A549 treated with ZK216348 at 1 μM for 4 hours (cell line): ENCODE measurements at places on chromosomes 12 and 14. TPM values are rescaled to one million over a fixed set of nuclear protein-coding genes. Genes with fewer than 3 reads are reported as not detected.

Gene DIO2
- total RNA-seq: 3.5 to 4.2 TPM (median 3.8 TPM) in 5 replicates

Gene RERG
- total RNA-seq: 0.17 to 0.44 TPM (median 0.26 TPM) in 5 replicates

Gene AMDHD1
- total RNA-seq: 1.9 to 2.4 TPM (median 2.3 TPM) in 5 replicates

Gene CELA1
- total RNA-seq: not detected in 5 replicates

Gene HSP90AA1
- total RNA-seq: 759 to 1,165 TPM (median 873 TPM) in 5 replicates

Gene NFATC4
- 0.15 to 0.36 TPM (median 0.25 TPM) in 4 of 5 replicates, not detected in the other for total RNA-seq

Gene CCDC60
- not detected in 5 replicates for total RNA-seq

Gene TAS2R9
- total RNA-seq: not detected in 5 replicates

Gene FGF23
- not detected in 5 replicates for total RNA-seq

Gene MYH6
- total RNA-seq: 0.02 TPM in 1 of 5 replicates, not detected in the others

Gene MED13L
- total RNA-seq: 19.7 to 31.7 TPM (median 25.9 TPM) in 5 replicates

Gene SRSF5
- total RNA-seq: 211 to 369 TPM (median 220 TPM) in 5 replicates

Gene GPR135
- total RNA-seq: 0.70 to 1.0 TPM (median 1.0 TPM) in 5 replicates

Gene AQP2
- not detected in 5 replicates for total RNA-seq

Gene SIX1
- 4.8 to 7.9 TPM (median 7.8 TPM) in 5 replicates for total RNA-seq

Gene METTL17
- 71.9 to 81.0 TPM (median 73.6 TPM) in 5 replicates for total RNA-seq

Gene FERMT2
- total RNA-seq: 31.7 to 54.9 TPM (median 44.3 TPM) in 5 replicates

Gene ZC3H14
- total RNA-seq: 60.4 to 68.9 TPM (median 62.7 TPM) in 5 replicates

Gene TEDC1
- 16.9 to 52.9 TPM (median 47.2 TPM) in 5 replicates for total RNA-seq

Gene KRT75
- total RNA-seq: 0.12 to 0.20 TPM (median 0.16 TPM) in 4 of 5 replicates, not detected in the other

Gene MANSC4
- total RNA-seq: not detected in 5 replicates

Gene WNT5B
- 0.95 to 4.2 TPM (median 2.4 TPM) in 5 replicates for total RNA-seq

Gene GRIP1
- total RNA-seq: 1.4 to 6.6 TPM (median 4.4 TPM) in 5 replicates

Gene ELK3
- total RNA-seq: 41.0 to 75.7 TPM (median 68.2 TPM) in 5 replicates

Gene TRPV4
- total RNA-seq: 0.07 to 0.18 TPM (median 0.09 TPM) in 5 replicates

Gene LIMA1
- 4.9 to 9.0 TPM (median 6.4 TPM) in 5 replicates for total RNA-seq

Gene CSRP2
- 21.4 to 26.5 TPM (median 21.9 TPM) in 5 replicates for total RNA-seq

Gene MRPL52
- 143 to 223 TPM (median 180 TPM) in 5 replicates for total RNA-seq

Gene HRK
- total RNA-seq: 0.80 to 1.1 TPM (median 0.94 TPM) in 5 replicates

Gene TMEM229B
- 0.15 to 0.24 TPM (median 0.18 TPM) in 5 replicates for total RNA-seq

Gene RNASE4
- total RNA-seq: 4.3 to 9.6 TPM (median 7.4 TPM) in 5 replicates

Gene INHBE
- total RNA-seq: 0.07 to 0.11 TPM in 2 of 5 replicates, not detected in the others

Gene B4GALNT1
- 27.2 to 51.6 TPM (median 49.2 TPM) in 5 replicates for total RNA-seq

Gene KRT74
- not detected in 5 replicates for total RNA-seq

Gene SPIC
- not detected in 5 replicates for total RNA-seq

Gene ZNF605
- total RNA-seq: 2.4 to 4.3 TPM (median 3.8 TPM) in 5 replicates

Gene RERGL
- total RNA-seq: not detected in 5 replicates
